HFFc6 (cell line): ENCODE measurements at places on chromosomes 5 and 9. TPM values are rescaled to one million over a fixed set of nuclear protein-coding genes. Genes with fewer than 3 reads are reported as not detected.

ADGRD2 gene
- not detected in 3 replicates for total RNA-seq

- no peak overlapping the region for H3K27ac ChIP-seq
- no peaks in the 10 kb centered on the region for H3K36me3 ChIP-seq
- H3K4me3 ChIP-seq, result no peak overlapping the region
Measured at GRCh38 chr9:111232997-111233790, 96.8 kb downstream of the OR2K2 start.

GRCh38 chr9:107612136-107612535 is 122.6 kb upstream of the KLF4 start:
- H3K27ac ChIP-seq, result no peak overlapping the region
- no peak for DNase-seq
- H3K36me3 ChIP-seq, result no peaks in the 10 kb centered on the region

DNAJA1 gene
- total RNA-seq, result 130 and 147 TPM in 2 replicates

DNA sequence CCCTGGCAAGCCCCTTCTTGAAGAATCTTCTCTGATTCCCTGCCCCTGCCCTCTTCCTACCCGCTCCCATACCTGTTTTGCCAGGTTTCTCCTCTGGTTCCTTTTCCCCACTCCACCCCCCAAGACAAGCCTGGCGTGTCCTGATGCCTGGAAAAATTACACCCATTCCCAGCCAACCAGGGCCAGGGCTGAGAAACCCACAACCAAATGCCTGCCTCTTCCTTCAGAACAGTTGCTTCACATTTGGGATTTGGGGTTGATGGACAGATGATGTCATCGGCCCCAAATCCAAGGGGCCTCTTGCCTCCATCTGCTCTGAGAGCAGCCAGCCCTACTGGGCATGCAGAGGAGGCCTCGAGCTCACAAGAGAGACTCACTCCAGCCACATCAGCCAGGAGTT is 8.8 kb upstream of the NEK6 start:
- peaks cover 25% of the 10 kb centered on the region for H3K4me1 ChIP-seq
- H3K36me3 ChIP-seq, result no peaks in the 10 kb centered on the region
- no peak for DNase-seq
- H3K4me3 ChIP-seq, result no peak overlapping the region
- H3K27me3 ChIP-seq, result no peaks in the 10 kb centered on the region; the same call in 1 of the 2 replicates
